ENCODE measurements at places on chromosomes 11 and 22. TPM values are rescaled to one million over a fixed set of nuclear protein-coding genes. Genes with fewer than 3 reads are reported as not detected.
A peak's percentile ranks its signal among the peaks of the same experiment; 100 is the strongest.

GRCh38 chr11:18974192-18974591, 35.0 kb upstream of the MRGPRX1 start:
- no peak overlapping the region for H3K4me3 ChIP-seq
- no peaks in the 10 kb centered on the region for H3K36me3 ChIP-seq
- no peak for DNase-seq
- H3K4me1 ChIP-seq: no peaks in the 10 kb centered on the region
- H3K27ac ChIP-seq: no peak overlapping the region

DNA sequence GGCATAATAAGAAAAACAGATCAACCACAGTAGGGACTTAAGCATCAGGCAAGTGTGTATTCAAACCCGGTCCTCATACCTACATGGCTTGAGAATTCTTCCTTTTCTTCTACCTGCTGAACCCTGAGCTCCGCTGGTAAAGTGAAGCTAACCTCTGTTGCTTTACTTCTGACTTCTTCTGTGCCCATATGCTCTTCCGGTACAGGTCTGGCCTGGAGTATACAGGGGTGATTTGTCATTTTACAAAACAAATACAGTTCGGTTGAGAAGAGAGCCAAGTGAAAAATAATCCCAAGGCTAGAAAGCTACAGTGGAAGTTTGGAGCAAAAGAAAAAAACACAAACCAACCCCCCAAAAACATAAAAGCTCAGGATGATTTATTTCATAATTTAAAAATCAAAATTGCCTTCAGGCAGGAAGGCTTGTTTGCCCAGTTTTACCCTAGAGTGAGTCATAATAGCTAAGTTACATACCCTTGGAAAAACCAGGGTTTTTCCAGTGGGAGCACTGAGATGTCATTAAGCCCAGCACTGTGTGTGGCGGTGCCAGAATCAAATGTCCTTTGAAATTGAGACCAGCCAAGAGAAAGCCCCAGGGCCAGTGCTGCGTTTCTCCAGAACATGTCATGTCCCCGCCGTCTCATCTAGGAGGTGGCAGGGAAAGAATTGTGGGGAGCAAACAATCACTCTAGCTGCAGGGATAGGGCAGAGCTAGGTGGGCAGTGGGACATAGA, 305.5 kb upstream of the ISX start:
- no peaks in the 10 kb centered on the region for H3K27me3 ChIP-seq
- DNase-seq: no peak
- H3K36me3 ChIP-seq: no peaks in the 10 kb centered on the region
- H3K4me1 ChIP-seq: peaks cover 22% of the 10 kb centered on the region
- peak overlapping the region; percentile 39 for H3K27ac ChIP-seq
- peak overlapping the region; percentile 40 for H3K4me3 ChIP-seq

- no peak overlapping the region for H3K4me3 ChIP-seq
- H3K27ac ChIP-seq: no peak overlapping the region
- H3K36me3 ChIP-seq: no peaks in the 10 kb centered on the region
- H3K27me3 ChIP-seq: peaks cover 3% of the 10 kb centered on the region
These were observed 34.6 kb upstream of the MMP13 start for GRCh38 chr11:102990145-102990544.

- no peaks in the 10 kb centered on the region for H3K27me3 ChIP-seq
- H3K4me3 ChIP-seq: no peak overlapping the region
- DNase-seq: no peak
These were observed 499.4 kb upstream of the API5 start for GRCh38 chr11:42812361-42812760.

DBX1 gene
- total RNA-seq: 0.36 TPM

Data from type B pancreatic cell (in vitro differentiated cells).